Airway epithelial cell (primary cell): ENCODE measurements at places on chromosomes 1 and 21. TPM values are rescaled to one million over a fixed set of nuclear protein-coding genes. Genes with fewer than 3 reads are reported as not detected.

HMGCS2 gene
- total RNA-seq, result 0.46 and 1.1 TPM in 2 replicates

THEM5 gene
- 0.99 and 2.3 TPM in 2 replicates for total RNA-seq

WNT3A gene
- 0.14 and 0.28 TPM in 2 replicates for total RNA-seq

FMO4 gene
- 2.0 and 2.3 TPM in 2 replicates for total RNA-seq

FAM151A gene
- total RNA-seq, result not detected in 2 replicates
